ENCODE measurements at places on chromosomes 7 and 10.

DNA sequence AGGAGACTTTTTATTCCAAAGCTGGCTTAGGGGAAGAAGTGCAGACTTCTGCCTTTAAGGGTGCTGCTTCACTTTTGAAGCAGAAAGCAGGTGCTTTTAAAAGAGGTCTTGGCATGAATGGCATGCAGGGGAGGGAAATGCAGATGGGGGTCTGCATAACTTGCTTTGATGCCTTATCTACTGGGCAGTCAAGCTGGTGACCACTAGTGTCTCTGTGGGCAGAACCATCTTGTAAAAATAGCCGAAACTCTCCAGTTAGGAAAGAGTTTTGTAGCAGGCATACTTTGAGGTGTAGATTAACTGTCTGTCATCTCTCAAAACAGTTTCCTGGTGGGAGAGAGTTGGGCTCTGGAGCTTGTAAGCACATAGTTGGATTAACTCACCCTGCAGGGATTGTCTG lies 9.9 kb upstream of the CTNNA3 start:
- no peak for DNase-seq

DNA sequence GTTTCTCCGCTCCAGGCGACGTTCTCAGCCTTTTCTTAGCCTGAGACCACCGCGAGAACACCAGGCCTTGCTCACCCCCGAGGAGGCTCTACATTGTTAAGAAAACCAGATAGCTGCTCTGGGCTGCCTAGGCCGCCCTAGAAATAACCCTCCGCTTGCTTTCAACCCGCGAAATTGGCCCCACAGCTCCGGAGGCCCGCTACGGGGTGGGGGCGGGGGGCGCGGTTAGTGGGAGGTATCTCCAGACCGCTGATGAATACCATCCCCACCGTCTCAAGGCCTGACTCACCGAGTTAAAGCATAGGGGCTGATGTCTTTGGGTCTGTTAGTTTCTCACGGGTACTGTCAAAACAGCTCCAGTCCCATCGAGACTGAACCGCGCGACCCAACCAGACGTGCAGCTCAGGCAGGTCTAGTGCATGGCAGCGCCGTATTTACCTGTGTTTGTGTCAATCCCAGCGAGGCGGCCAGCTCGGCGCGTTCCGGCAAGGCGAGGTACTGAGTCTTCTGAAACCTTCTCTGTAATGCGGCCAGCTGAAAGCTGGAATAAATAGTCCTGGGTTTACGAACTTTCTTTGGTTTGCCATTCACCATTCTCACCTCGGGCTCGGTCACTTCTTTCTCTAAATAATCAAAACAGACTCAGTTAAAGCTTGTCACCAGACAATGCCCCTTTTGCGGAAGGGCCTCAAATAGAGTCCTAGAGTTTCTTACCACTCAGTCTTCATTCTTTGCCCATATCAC lies 2.7 kb downstream of the DLX5 start:
- no peak for DNase-seq

DNA sequence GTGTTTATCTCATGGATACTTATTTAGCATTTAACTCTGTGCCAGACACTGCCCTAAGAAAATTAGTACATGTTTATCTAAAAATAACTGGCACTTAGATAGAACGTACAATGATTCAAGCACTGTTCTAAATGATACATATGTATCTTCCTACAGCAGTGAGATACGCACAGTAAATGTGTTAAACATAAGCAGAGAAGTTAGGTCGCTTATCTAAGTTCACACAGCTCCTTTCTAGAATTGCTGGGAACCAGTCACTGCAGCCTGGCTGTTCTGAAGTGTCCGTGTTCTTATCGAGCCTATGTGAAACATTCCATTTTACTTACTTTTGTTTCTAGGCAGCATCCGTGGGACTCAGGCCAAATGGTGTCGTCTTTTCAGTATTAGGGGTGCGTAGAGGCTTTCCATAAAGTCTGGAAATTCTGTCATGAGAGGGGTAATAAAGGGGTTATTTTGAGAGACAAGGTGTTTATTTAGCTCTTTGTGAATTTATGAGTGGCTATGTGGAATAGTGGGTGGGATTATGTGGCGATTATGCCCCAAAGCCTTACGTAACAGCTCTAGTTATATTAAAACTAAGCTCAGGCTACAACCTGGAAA lies 186.9 kb downstream of the SND1 start:
- DNase-seq: no peak

DNA sequence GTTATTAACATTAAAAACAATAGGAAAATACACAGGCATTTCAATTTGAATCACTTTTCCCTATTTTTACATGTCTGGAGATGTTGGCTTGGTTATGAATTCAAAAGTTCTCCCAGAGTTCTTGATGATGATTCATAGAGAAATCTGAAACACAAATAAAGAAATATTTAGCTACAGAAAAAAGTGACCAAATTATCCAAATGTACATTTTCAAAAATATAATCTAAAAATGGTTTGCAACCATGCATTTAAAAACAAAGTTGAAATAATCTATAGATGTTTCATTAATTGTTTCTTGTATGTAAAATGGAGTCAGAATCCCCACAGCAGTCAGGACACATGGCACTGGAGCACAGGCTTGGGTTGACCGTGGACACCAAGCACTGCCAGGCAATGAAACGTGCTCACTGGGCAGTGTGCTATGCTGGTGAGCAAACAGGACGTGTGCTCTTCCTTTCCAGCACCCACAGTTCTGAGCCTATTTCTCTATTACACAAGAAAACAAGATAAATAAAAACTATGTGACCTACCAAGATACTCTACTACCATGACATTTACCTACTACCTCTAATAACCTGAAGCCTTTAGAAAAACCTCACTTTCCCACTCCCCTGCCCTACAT lies 44.1 kb upstream of the PTPRN2 start:
- DNase-seq: no peak

DNA sequence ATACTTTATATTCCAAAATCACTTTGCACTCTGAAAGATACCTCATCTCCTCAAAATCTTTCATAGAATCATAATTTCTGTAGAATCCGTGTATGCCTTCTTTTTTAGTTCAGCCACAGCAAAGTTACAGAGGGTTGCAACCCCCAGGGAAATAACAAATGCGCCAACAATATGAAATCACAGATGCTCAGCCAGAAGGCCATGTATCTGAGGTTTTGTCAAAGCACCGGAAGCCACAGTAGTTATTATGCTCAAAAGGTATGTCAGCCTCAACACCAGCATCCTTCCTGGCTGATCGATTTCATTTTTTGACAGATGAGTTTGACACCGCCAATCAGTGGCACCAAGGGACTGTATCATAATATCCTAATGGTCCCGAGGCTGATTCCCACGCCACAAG lies 204.1 kb downstream of the KCNMA1 start:
- DNase-seq: no peak

DNA sequence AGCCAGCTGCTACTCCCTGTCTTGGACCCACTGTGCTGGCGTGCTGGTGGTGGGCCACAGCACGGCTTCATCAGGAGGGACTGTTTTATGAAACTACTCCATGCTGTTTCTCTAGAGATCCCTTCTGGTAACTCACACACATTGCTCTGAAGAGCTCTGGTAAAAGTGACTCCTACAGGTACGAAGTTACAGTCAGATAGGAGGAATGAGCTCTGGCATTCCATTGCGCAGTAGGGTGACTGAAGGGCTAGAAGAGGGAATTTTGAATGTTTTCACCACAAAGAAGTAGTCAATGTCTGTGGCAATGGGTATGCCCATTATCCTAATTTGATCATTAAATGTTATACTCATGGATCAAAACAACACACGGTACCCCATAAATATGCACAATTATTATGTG lies 609 bp downstream of the MAT1A start:
- DNase-seq: no peak
